Right renal pelvis (tissue), 4 donors: ENCODE measurements at places on chromosomes 2 and 18. TPM values are rescaled to one million over a fixed set of nuclear protein-coding genes. Genes with fewer than 3 reads are reported as not detected.

Gene LRP2
- polyA plus RNA-seq, result 115 TPM

Gene IL36B
- not detected for polyA plus RNA-seq

Gene GALM
- polyA plus RNA-seq, result 60.5 TPM

Gene UGT1A10
- 0.03 TPM for polyA plus RNA-seq

- DNase-seq, result no peak
These were observed 16.0 kb downstream of the TET3 start for GRCh38 chr2:74000666-74001065.

GRCh38 chr2:152486737-152487400, 151.9 kb downstream of the FMNL2 start:
- DNase-seq, result no peak

- no peak for DNase-seq
These were observed 882 bp downstream of the ZBTB14 start for GRCh38 chr18:5294457-5295230.

DNA sequence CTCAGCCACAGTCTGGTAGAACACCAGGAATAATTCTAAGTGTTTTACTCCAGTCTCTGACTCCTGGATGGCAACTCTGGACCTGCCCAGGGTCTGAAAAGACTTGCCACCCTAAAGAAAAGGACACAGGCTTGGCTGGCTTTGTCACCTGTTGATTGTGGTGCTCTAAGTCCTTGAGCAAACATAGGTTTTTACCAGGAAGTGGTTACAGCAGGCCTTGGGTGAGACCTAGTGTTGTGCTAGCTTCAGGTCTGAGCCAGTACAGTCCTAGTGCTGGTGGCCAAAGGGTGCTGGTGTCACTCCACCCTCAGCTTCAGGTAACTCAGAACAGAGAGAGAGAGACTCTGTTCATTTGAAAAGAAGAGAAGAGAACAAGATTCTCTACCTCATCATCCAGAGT, 1239.4 kb upstream of the CRIM1 start:
- DNase-seq, result no peak

GRCh38 chr18:44651918-44652572, 28.6 kb upstream of the SETBP1 start:
- no peak for DNase-seq

DNA sequence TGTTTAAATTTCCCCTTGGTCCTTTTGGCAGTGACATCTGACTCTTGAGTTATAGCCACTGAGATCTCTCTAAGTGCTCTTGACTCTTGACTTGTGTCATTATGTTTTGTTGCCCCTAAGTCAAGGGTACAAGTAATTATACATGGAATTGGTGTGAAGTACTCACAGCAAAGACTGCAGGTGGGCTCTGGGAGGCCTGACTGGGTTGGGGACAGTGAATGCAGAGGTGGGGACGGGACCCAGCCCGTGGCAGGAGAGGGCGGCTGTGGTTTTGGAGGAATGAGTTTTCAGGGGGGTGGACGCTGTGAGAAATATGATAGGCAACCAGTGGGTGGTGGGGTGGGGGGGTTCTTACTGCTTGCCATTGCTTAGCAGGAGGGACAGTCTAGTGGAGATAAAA, 97.8 kb downstream of the NCK2 start:
- no peak for DNase-seq

DNA sequence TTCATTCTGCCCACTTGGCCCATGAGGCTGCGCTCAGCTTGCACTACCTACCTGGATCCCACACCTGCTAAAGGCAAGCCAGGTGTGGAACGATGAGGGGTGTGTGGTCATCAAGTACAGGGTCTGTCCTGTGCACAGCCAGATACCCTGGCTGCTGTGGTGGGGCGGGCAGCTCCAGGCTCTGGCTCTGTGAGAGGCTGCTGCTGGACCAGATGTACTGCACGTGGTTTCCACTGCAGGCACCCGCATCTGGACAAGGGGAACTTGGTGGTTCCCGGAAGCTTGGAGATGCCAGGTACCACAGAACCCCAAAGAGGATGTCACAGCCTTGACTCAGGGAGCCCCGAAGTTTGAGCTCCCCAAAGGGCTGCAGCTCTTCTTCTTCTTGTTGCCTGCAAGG, 68.1 kb upstream of the ZNF804A start:
- no peak for DNase-seq

DNA sequence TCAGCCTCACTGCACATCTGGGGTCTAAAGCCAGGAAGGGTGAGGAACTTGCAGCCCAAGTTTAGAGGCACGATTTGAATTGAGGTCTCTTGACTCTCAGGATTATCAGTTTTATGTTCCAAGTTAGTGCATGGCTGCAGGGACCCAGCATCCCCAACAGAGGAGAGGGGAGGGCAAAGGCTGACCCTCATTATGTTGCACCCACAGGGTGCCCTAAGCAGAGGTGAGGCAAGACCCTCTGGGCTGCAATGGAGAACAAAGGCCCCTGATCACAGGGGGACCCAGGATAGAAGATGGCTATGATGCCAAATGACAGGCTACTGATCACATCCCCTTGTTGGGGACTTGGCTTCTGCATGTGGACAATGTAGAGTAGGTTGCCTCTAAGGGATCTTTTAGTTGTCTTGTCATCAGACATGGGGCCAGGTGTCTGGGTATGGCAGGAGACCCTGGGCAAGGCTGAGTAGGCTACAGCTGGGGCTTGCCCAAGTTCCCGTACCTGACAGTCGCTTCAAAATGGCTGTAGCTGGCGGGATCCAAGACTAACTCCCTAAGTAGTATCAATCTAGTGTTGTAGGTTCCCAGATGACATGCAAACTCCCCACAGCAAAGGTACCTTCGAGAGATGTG, 4.5 kb upstream of the GDF7 start:
- no peak for DNase-seq

DNA sequence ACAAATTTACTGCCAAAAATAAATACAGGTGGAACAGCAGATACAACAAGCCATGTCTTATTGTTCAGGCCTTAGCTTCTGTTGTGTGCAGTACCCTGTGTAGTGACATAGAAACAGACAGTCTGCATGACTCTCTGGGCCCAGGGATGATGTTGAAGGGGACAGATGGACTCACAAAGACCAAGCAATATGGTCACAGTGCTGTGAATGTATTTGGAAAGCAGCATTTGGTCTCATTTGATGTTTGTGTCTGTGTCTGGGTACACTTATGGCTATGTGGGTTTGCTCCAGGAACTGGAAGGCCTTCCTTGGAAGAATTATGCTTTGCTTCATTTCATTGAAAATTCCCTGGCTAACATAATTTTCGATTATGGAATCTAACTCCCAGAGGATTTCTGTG, 158.5 kb downstream of the CDC42EP3 start:
- no peak for DNase-seq
